Upper lobe of left lung (tissue), 6 donors: ENCODE measurements at places on chromosomes 2 and 18. TPM values are rescaled to one million over a fixed set of nuclear protein-coding genes. Genes with fewer than 3 reads are reported as not detected.

IL36RN gene
- total RNA-seq: not detected

POTEC gene
- total RNA-seq: not detected

DNA sequence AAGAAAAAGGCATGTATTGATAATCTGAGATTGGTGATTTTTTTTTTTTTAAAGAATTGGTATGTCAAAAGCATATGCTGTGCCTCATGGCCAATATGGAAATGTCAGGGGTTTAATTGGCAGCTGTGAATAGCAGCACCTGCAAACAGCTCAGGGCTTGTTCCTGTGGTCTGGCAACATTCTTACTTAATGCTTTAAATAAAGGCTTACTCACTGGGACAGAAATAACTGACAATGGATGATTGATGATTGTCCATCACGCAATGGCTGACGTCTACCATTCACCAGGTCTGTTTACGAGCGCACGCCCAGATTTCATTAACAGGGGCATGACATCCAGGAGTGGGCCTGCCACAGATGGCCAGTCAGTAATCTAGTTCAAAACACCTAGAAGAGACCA is 66.7 kb downstream of the ETAA1 start:
- no peak for DNase-seq

DNA sequence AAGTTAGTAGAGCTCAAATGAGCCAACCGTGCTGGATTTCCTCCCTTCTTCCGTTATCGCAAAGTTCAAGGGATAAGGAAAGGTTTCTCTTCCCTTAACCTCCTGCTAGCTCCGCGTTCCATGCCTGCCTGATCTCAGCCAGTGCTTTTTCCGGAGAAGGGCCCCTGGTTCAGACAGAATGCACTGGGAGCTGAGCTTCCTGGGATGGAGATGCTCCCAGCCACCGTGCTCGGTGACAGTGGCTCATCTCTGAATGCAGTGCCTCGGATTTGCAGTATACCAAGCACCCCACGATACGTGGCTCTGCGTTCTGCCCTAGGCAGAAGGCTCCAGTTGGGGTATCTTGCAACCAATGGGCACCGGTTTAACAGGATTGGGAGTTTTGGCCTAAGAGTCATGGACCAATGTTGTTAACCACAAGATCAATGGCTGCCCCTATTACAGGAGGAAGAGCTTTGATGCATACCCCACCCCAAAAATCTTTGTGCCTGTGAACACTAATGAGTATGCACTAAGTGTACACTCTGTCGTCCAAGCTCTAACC is 876 bp downstream of the CNTNAP5 start:
- no peak for DNase-seq
